ENCODE measurements at places on chromosomes 5 and 9.

DNA sequence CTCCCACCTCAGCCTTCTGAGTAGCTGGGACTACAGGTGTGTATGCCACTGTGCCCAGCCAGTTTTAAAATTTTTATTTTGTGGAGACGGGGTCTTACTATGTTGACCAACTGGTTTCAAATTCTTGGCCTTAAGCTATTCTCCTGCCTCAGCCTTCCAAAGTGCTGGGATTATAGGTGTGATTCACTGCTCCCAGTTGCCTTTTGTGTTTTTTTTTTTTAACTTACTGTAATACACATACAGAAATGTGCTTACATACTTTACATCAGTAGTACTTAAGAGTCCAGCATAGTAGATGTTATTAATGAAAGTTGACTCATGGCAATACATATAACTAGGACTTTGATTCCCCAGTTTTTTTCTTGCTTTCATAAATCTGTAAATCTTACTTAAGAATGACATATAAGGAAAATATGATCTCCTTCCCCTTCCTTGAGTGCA is 4.7 kb downstream of the MAN2A1 start:
- no peak for DNase-seq

- no peak for DNase-seq
Observed at GRCh38 chr5:113989278-113989912, 372.5 kb upstream of the KCNN2 start.

DNA sequence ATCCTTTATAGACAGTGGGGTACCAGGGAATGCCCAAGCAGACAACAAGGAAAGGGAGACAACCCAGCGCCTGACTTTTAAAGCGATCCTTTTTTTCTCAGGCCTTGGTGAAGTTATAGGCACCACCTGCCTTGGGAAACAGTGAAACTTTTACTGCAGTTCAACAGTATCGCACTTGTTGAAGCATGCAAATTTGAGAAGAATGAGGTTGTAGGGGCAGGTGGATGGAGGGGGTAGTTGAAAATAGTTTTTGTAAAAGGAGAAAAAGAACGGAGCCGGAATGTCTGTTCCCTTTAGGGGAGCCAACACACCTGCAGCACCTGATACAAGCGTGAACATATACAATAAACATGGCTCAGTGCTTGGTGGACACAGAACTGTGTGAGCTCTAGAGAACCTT is 190.2 kb upstream of the NR3C1 start:
- no peak for DNase-seq

- DNase-seq: no peak
Observed at GRCh38 chr9:23582836-23583235, 243.2 kb downstream of the ELAVL2 start.

DNA sequence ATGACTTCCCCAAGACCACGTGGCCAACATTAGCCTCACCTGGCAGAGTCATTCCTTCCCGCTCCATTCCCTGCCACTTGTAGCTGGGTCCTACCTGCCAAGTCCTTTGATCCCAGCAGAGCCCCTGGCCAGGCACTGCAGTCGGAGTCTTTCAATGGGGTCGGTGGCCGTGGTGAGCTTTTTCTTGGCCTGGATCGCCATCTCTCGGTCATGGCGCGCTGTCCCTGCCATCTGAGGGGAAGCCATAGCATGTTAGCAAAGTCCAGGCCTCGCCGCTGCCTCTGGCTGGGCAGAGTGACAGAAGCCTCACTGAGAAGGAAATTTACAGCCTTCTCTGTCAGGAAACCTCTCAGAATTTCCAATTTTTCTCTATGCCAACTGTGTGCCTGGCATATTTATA is 17.5 kb downstream of the CAPSL start:
- DNase-seq: no peak

- no peak for DNase-seq
Observed at GRCh38 chr9:82234160-82234943, 245.8 kb downstream of the SPATA31D1 start.

DNA sequence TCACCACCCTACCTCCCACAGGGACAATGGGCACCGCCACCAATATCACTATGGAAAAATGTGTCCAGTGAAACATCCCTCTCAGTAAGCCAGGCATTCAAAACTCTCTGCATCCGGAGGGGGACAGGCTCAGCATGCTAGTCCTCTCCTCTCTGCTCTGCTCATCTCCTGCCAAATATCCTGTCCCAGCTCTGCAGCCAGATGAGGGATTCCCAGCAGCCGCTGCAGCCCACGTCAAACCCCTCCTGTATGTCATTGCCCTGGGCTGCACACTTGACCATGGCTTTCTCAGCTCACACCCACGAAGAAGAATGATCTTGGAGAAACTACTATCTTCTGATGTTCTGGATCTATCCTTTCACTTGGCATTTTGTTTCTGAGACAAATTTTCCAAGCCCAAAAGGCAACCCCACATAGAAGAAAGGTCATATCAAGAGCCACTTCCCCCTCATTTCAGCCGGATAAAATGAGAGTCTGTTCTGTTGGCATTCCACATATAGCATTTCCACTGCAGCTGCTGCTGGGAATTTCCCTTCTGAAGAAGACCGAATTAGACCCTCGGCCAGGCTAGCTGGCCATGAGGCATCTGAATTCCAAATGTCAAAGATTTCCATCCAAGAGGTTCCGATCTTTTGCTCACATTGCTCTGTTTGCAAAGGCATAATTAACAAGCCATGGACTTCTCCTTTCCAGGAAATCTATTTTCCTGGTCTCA is 338.0 kb downstream of the ACTL7B start:
- no peak for DNase-seq

DNA sequence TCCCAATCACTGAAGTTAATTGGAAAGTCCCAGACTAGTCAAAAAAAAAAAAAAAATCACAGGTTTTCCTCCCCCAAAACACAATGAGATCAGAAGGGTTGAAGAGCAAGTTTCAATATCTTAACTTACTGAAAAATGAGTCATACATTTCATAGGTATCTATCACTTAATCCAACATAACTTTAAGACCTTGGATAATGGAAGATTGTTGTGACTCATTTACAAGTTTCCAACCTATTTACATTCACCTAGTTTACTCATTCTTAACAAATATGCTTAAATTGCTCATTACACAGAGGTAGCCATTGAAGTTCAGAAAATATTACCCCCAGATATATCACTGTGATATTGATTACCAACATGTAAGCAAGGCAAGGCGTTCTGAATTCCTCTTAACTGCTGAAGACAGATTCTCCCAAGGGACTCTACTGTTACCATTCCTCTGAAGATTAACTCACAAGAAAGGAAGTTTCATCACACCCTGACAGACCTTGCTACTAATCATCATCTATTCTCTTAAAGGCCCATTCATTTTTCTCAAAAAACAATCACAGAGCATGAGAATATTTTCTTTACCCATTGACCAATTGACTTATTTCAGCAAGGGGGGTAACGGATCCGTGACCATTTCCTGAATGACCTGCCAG is 563.8 kb downstream of the TLE1 start:
- no peak for DNase-seq

DNA sequence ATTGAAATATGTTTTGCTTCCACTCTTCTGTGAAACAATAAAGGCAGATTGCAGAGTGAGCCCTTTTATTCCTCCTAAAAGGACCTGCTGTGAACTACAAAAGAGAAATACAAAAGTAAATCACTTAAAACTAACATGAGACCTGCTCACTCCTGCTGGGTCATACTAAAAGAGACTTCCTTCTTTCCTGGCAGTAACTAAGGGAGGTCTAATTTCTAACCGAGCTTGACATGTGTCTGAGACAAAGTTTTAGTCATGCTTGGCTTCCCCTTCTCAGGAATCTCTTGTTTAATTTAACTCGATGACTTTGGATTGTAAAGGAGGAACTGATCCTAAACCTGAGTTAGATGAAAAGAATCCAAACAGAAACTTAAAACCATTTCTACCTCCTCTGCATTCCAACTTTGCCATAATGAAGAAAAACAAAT is 86.4 kb upstream of the CDH6 start:
- no peak for DNase-seq

DNA sequence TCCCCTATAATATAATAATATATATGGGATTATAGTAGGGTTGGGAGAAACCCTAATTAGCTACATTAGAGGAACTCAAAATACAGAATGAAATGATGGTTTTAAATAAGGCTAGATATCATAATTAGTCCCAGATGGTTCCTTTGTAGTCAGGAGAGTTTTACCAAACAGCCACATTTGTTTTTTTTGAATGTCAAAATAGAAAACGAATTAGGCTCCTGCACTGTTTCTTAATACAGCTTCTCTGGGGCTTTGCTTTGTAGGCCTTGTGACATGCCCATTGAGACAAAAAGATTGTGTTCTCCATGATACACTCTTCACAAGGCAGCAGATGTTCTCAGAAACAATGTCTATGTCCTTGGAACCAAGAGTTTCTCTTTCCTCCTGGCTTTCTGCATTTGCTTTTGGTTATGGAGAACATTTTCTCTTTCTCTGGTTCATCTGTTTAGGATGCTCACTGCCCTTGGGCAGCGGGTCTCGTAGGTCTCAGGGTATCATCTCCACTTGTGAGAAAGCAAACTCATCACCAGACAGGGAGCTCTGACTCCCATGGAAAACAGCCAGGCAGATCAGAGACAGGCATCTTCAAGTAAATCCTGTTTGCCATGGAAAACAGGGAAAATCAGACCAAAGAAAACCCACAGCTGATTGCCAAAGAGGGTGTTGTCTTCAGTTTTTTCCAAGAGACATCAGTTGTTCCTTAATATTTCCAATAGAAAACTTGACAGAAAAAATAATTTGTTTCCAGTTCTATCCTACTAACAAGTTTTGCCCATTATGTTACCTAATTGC is 54.1 kb upstream of the RPS23 start:
- no peak for DNase-seq

DNA sequence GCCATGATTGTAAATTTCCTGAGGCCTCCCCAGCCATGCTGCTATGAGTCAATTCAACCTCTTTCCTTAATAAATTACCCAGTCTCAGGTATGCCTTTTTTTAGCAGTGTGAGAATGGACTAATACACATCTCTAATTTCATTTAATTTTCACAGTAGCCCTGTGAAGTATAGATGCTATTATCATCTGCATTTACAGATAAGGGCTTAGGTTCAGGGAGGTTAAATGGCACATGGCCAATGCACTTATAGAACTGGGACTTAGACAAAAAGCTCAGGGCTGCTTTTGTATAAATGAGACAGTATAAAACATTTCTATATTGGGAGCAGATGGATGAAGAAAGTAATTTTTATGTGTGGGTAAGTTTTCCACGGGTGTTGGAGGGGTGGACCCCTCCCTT is 62.9 kb upstream of the PANK3 start:
- no peak for DNase-seq

DNA sequence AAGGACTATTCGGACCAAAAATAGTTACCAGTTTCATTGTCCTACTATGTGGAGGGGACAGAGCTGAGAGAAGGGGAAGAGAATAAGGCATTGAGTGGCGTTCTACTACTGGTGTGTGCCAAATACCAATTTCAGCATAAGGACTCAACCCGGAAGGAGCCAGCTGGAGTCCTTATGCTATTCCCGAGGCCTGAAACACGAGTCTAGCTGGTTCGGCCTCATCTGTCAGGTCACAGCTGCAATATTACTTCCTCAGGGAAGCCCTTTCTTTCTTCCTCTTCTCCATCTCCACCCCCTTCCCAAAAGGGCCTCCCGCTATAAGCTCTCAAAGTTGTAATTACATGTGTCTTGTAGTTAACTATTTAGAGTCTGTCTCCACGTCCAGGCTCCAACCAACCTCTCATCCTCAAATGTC is 20.5 kb upstream of the FER start:
- DNase-seq: no peak

DNA sequence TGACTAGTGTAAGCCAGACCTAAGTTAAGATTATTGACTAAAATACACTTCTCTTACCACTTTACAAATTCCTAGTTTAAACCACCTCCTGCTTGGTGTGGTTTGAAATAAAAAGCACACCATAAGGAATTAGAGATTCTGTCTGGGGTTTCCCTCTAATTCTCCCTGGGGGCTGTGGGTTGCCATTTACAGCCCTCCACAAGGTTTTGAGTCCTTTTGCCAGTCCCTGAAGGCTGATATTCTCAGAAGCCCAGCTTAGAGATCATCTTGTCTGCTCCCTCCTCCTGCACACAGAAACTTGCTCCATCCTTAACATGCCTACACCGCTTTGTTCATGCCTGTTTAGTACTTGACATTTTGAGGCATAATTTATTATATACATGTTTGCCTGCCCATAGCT is 7.2 kb upstream of the LMNB1 start:
- DNase-seq: no peak

GRCh38 chr9:88433583-88434255 is 45.5 kb downstream of the SPIN1 start:
- DNase-seq: no peak

DNA sequence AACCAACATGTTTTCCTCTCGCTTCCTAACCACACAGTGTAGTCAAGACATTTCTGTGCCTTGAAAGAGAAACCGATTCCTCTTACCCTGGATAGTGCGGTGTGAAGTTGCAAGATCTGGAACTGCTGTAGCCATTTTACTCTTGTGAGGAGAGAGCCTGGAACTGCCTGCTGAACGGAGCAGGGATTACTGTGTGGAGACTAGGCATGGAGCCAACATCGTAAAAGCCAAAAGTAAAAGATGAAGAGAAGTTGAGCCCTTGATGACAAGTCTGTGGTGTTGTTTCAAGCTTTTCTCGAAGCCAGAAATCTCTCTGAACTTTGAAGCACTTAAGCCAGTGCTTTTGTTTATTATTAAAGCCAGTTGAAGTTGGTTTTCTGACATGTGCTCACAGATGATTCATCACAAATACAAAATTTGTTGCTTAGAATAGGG is 110.1 kb upstream of the GRIN3A start:
- DNase-seq: no peak

GRCh38 chr9:134374301-134375010 is 48.2 kb downstream of the RXRA start:
- DNase-seq: no peak

GRCh38 chr5:175124821-175125220 is 319.2 kb downstream of the DRD1 start:
- no peak for DNase-seq

DNA sequence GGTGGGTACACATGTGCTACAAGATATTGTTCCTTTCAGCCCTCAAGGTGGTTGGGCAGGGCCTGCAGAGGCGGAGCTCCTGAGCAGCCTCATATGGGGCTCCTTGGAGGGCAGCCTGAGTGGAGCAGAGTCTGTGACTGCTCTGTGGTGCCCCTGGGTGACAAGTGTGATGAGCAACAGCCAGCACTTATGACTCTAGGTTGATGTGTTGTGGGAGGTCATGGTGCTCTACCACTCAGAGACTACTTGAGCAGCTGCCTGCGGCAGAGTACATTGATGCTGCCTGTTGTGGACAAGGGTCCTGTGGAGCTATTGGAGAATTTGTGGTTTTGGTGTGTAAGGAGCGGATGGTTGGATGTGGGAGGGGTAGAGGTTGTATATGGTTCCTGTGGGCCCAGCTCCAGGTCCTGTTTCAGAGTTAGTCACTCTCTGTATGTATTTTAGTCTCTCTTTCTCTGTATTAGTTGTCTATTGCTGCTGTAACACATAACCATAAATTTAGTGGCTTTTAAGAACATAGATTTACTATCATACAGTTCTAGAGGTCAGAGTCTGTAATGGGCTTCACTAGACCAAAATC is 141.3 kb downstream of the SREK1 start:
- DNase-seq: no peak

GRCh38 chr9:124894741-124895170 is 32.8 kb downstream of the ARPC5L start:
- no peak for DNase-seq
